ENCODE measurements at places on chromosomes 13 and 19.
A peak's percentile ranks its signal among the peaks of the same experiment; 100 is the strongest.

- no peak for DNase-seq
Observed at GRCh38 chr19:17790059-17790780, 4.7 kb upstream of the B3GNT3 start.

DNA sequence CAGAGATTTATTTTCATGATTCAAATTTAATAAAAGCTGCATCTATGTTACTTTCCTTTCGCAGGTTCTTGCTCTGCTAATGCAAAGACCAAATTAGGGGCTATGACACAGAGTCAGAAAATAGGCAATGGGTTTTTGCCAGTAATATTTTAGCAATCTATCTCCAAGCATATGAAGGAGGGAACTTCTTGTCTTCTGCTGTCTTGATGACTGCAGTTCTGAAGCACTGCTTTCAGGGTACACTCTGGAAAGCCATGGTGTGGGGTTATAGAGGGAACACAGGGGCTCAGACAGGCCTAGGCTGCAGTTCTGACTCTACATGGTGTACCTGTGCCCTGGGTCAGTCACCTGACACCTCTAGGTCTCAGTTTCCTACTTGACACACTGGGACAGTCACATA lies 263.4 kb downstream of the DNAJC15 start:
- DNase-seq, result no peak

- DNase-seq, result no peak
Observed at GRCh38 chr19:57759096-57759495, 10.4 kb upstream of the ZNF586 start.

- DNase-seq, result no peak
Observed at GRCh38 chr19:41194157-41194552, 1.1 kb downstream of the CYP2S1 start.

- no peak for DNase-seq
Observed at GRCh38 chr19:11699931-11700794, 38.6 kb downstream of the ZNF823 start.

GRCh38 chr19:9791552-9792205 lies 23.1 kb upstream of the ZNF846 start:
- peak; percentile 85 for DNase-seq

GRCh38 chr19:3499738-3500428 lies 591 bp downstream of the DOHH start:
- DNase-seq, result no peak

DNA sequence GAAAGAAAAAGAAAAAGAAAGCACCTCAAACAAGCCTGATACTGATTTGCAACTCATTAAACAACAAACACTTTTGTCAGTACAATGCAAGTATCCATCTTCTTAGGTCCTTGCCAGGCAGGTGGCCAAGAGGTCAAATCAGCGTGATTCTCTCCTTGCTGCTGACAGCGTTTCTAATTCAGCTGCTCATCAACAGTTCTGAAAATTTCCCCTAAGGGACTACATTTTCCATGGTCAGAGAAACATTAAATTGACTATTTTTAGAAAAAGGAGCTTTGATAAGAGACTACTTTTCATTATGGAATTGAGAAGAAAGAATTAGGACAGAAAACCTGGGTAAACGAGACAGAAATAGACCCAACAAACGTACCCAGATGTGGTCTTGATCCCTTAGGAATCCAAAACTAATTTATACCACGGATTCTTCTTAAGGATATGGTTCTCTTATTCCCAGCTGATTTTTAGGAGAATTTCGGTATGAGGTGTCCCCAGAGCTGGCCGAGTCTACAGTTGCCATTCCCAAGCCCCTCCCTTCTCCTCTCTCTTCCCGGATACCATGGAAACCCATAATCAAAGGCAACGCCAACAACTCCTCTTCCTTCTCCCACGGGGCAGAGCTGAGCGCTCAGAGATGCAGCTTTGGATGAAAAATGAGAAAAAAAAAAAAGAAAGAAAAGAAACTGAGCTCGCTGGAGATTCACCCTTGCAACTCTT lies 29.5 kb upstream of the CEBPG start:
- DNase-seq, result no peak

All from stimulated activated CD8-positive, alpha-beta memory T cell treated with anti-CD3 and anti-CD28 coated beads, Interleukin-2, amount 100 ng/mL, for 1 hour (primary cell).